ENCODE measurements at places on chromosomes 12 and 14.

- DNase-seq, result no peak
These were observed 99.9 kb upstream of the MAP1LC3B2 start for GRCh38 chr12:116459011-116459875.

DNA sequence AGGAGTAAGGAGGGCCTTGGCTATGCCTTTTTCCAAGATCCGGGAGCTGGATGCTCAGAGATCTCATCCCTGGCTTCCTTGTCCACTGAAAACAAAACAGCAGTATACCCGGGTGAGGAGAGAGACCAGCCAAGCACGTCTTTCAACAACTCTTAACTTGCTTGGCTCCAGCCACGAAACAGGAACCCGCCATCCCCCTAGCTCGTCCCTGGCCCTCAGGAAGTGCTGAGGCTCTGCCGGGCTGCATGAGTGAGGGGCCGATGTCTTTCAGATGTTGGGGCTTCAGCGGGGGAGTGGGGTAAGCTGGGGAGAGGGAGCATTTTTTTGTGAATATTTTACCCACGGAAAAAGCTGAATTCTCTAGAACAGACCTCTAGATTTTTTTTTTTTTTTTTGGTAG is 231.1 kb downstream of the CACNA1C start:
- no peak for DNase-seq

DNA sequence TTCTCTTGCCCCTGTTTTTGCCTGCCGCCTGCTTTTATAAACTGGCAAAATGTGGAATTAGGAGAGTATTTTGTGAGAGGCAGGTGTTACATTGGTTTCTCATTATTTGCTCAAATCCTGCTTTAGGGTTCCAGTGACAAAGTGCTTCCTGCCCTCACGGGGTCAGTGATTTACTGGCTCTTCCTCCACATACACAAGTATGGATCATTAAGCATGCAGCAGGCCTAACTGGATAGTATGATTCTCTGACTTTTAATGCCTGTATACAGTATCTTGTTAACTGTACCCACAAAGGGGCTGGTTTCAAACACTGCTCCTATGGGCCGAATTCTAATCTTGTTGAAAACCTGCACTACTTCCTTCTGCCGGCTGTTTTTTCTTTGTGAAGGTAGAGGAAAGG is 63.2 kb downstream of the PTCSC3 start:
- no peak for DNase-seq

DNA sequence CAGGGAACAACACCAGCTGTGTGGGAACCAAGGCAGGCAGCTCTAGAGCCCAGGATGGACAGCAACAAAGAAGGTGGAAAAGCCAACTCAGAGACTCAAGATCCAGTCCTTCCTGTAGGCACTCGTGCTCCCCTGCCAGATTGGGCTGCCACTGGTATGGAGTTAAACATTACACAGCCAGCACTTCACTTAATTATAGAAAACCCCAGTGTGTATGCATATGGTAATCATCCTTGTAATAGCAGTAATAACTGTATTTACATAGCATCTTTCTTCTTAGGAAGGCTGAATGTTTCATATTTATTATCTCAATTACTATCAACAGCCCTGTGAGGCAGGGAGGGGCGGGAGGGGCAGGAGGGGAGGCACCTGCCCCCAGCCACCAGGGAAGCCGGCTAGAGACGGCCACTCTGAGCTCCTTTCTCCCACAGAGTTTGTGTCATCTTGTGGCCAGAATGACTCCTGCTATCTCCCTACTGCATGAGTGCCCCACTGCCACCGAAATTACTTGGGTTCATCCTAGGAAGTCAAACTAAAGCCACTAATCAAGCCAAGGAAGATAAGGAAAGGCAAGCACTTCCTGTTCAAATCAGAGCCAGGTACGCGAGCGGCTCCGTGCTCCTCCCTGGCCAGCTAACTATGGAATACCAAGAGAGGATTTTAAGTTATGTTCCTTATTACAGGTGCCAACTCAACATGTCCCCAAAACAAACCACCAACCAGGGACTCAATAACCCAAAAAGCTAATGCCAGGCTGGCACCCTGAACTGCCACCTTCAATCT is 15.7 kb upstream of the RAB35 start:
- DNase-seq, result no peak

DNA sequence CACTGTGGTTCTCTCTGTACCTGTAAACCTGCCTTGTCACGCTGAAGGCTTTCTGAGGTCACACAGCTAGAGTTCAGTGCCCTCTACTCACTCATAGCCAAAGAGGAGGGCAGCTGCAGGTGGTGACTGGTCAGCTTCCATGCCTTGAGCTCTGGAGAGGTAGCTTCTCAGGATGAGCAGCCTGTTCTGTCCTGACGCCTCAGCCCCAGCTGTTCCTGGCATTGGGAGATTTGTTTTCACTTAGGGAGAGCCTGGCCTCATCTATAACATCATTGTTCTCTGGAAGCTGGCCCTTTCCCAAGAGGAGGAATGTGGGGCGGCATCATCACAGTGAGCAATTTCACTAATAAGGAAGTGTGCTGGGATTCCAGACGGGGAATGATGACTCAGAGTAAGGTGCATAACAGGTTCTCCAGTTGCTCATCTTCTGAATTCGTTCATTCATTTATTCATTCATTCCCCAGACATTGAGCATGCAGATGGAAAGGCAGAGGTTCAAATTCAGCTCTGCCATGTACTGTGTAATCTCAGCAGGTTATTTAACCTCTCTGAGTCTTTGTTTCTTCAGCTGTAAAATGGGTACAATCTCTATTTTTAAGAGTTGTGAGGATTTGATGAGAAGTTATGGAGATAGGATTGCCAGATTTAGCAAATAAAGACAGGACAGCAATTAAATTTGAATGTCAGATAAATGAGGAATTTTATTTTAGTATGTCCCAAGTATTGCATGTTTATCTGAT is 255.8 kb upstream of the CRY1 start:
- no peak for DNase-seq

DNA sequence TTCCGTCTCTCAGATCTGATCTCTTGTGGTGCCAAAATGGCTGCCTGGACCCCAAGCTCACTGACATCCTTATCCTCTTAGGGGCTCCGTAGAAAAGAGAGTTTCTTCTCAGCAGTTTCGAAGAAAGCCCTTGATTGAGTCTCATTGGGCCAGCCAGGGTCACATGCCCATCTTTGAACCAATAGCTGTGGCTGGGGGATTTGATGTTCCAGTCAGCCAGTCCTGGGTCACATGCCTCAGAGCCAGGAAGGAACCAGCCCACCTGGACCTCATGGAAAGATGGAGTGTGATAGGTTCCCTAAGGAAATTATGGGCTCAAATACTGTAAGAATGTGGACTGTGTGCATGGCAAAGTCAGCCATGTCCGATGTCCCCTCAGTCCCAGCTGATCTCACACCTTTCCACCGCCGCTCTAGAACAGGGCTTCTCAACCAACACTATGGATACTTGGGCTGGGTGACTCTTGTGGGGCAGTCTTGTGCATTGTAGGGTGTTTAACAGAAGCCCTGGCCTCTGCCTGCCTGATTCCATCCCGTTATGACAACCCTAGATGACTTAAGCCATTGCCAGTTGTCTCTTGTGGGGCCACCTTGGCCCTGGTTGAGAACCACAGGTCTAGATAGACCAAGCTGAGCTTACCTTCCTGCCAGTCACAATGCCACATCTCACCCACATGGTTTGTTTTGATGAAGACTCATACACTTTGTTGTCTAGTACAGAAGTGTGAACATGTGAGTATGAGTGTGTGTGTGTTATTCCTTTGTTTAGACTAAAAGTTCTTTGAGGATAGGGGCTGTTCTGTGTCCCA is 163.9 kb downstream of the ADGRD1 start:
- no peak for DNase-seq
